Stimulated activated CD4-positive, alpha-beta T cell treated with anti-CD3 and anti-CD28 coated beads, Interleukin-12 subunit alpha, Interleukin-12 subunit beta, amount 100 ng/mL, for 48 hours (primary cell): ENCODE measurements at places on chromosomes 5 and 9.
A peak's percentile ranks its signal among the peaks of the same experiment; 100 is the strongest.

GRCh38 chr9:122216798-122217418 lies 11.8 kb downstream of the LHX6 start:
- DNase-seq, result no peak

DNA sequence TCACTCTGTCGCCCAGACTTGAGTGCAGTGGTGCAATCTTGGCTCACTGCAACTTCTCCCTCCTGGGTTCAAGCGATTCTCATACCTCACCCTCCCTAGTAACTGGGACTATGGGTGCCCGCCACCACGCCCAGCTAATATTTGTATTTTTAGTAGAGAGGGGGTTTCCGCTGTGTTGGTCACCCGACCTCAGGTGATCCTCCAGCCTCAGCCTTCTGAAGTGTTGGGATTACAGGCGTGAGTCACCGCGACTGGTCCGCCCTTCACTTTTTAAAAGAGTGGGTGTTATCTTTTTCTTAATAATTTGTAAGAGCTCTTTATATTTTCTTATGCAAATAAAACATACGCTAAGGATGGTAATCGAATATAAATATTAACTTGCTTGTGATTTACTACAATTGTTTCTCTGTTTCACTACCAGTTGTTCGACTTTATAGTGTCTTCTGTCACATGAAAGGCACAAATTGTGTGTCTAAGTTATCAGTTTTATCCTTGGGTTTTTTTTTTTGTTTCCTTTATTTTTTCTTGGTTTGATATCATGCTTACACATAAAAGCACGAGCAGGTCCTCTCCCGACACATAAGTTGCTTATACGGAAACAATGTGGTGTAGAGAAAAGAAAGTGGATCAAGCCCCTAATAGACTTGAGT lies 1.9 kb upstream of the GPBP1 start:
- DNase-seq, result peak; percentile 32

DNA sequence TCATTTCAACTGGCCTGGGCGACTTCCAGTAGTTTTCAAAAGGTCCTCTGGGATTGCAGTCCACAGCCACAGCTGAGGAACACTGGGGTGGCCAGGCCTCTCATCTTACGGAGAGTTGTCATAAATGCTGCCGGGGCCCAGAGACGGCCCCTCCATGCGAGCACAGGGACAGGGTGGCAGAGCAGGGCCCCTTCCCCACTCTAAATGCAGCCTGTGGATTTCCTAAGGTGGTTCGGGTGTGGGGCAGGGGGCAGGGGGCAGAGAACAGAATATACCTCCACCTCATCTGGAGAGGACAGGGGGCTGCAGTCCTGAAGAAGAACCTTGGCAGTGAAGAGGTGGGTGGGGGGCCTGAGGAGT lies 113.6 kb upstream of the TBC1D2 start:
- no peak for DNase-seq

GRCh38 chr9:127751269-127752054 lies 16.4 kb upstream of the TOR2A start:
- no peak for DNase-seq

- DNase-seq, result peak; percentile 78
These were observed 570 bp downstream of the CREBRF start for GRCh38 chr5:173056783-173057061.

GRCh38 chr5:117679046-117679445 lies 1104.4 kb upstream of the SEMA6A start:
- no peak for DNase-seq

GRCh38 chr5:84378420-84378819 lies 6.3 kb downstream of the EDIL3 start:
- no peak for DNase-seq

DNA sequence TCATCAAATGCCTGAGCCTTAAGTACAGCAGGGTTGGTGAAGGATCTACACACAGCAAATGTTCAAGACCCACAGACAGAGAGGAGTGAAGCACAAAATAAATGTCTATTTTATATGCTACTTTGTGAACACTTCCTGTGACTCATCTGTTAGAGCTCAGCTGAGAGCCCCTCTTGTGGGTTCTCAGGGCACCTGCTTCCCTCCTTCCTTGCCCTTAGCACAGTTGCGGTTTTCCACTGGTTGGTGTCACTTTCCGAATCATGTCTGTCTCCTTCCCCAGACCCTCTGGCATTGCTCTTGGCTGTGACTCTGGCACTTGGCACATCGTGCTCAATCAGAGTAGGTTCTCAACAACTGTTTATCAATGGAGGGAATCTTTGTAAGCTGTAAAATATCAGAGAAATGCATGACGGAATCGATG lies 128.5 kb upstream of the STC2 start:
- DNase-seq, result no peak

- peak; percentile 87 for DNase-seq
These were observed 50.5 kb upstream of the EXOC3 start for GRCh38 chr5:392431-392988.

DNA sequence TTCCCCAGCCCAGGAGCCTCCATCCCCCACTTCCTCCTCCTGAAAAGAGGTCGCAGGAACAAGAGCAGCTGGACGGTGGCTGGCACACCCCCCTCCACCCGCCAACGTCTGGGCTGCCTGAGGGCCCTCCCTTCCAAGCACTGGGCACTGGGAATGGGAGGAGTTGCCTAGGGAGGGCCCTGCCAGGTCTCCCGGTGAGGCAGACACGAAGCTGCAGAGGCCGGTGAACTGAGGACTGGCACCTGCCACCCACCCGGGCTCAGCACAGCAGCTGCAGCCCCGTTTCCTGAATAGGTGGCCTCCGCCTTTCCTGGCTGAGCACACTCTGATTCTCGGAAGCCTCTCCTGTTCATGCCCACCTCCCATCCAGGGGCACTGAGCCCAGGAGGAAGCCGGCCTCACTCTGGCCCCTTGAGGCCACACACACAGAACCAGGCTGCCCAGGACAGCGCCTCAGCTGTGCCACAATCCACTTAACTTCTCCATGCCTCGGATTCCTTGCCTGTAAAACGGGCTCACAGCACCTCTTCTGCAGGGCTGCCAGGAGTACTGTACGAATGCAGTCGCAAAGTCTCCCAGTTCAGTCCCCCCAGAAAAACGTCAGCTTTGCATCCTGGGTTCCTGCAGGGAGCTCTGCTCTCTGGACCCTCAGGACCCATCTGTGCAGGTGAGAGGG lies 1.3 kb downstream of the NPDC1 start:
- DNase-seq, result no peak

GRCh38 chr5:125551246-125551645 lies 804.8 kb upstream of the ZNF608 start:
- DNase-seq, result no peak

DNA sequence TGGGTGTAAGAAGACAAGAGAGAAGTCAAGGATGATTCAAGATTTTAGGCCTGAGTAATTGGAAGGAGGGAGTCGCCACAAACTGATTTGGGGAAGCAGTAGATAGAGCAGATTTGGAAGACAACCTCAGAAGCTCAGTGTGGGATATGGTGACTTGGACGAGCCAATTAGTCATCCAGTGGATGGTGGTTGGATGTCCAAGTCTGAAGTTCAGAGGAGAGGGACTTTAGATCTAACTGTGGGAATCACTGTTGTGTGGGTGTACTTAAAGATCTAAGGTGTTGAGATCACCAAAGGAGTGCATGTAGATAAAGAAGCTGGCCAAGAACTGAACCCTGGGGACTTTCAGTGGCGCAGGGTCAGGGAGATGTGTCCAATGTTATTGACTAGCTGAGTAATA lies 2.2 kb downstream of the IDNK start:
- DNase-seq, result no peak

DNA sequence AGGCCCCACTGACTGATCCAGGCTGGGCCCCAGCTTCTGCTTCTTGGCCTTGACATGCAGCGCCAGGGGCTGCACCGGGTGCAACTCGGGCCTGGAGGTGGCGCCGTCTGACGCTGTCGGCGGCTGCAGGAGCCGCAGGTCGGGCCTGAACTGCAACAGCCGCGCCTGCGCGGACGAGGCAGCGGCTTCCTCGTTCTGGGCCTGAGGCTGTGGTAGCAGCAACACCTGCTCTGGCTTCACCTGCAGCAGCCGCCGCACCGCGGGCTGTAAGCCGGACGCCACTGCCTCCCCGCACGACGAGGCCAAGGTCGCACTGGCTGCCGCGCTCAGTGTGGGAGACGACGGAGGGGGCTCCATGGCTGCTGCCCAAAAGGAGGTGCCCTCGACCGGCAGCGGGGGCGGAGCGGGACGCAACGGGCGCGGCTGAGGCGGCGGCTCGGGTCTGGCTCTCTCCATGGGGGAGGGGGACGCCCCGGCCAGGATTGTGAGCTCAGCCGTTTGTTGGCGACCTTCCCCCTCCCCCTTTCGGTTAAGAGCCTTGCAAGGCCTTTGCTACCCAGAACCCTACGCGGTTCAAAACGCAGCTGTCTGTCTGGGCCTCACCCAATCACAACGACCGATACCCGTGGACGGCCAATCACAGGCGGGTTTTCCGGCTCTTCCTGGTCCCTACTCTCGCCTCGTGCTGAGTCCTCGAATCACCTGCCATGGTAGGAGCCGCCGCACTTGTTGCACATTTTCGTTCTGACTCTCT lies 438 bp downstream of the SOX30 start:
- peak; percentile 67 for DNase-seq

DNA sequence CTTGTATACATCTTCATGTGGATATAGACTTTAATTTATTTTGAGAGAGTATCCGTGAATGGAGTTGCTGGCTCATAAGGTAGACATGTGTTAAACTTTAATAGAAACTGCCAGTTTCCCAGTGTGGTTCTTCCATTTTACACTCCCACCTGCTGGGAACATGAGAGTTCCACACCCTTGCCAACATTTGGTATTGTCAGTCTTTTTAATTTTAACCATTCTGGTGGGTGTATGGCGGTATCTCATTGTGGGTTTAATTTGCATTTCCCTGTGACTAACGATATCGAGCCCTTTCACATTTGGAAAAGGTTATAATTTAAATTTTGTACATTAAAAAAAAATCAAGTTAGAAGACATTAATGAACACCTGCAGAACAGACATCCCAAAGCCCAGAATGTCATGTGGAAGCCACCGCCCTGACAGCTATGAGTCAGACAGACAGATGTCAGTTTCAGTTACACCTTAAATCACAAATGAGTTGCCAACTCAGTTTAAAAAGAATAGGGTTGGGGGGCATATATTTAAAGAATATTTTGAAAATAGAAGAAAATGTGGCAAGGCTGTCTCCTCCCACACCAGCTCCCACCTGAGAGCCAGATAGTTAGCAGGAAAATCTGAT lies 36.9 kb downstream of the ANKRD33B start:
- DNase-seq, result no peak

- DNase-seq, result no peak
These were observed 6.6 kb upstream of the PTGS1 start for GRCh38 chr9:122364117-122364782.
